ENCODE measurements at places on chromosomes 3 and 15.

- DNase-seq = no peak
Measured at GRCh38 chr15:45287390-45287956, 35.4 kb downstream of the SLC28A2 start.

GRCh38 chr15:100434038-100434437, 92.3 kb upstream of the ADAMTS17 start:
- DNase-seq = no peak

GRCh38 chr3:139292192-139292591, 51.6 kb upstream of the MRPS22 start:
- no peak for DNase-seq

- no peak for DNase-seq
Measured at GRCh38 chr15:34275721-34276120, 50.9 kb downstream of the EMC4 start.

DNA sequence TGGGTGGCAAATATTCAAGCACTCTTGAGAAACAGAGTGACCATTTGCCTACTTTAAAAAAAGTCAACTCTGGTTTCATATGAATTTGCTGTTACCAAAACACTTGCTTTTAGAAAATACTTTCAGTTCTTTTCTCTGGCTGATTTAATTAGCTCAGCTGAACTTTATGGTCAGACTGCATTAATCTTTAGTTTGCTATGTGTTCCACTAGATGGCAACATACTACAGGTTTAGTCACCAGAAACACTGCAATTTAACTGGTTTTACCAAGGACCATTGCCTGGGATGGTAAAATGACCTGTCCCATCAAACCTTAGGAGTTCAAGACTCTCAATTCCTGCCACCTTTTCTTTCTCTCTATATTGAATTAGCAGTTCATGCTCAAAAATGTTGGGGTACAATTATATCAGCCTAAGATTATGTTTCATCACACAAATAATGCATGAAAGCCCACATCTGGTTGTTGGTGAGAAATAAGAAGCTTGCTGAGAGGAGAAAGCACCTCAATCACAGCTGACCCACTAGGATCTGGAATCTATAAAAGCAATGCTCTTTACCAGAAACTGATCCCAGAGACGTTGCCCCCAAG, 14.2 kb downstream of the EIF4E3 start:
- DNase-seq = peak; percentile 63

DNA sequence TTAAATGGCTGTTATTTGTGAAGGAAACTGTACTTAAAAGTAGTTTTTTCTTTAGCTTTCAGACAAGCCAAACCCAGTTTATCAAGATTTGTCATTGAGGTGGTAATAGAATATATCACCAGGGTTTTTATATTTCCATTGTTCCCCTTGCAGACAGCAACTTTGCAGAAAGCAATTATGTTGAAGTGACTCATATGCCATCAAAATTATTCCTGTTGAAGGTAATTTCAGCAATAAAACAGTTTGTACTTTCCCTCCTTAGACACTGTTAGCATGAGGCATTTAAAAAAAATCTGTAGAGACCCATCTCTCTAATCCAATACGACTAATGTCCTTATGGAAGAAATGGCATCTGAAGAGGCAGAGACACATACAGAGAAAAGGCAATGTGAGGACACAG, 219.0 kb downstream of the NFKBIZ start:
- no peak for DNase-seq

- DNase-seq = no peak
Measured at GRCh38 chr3:74523811-74524210, 90.6 kb downstream of the CNTN3 start.

- no peak for DNase-seq
Measured at GRCh38 chr15:100529556-100529955, 806 bp upstream of the CERS3 start.

DNA sequence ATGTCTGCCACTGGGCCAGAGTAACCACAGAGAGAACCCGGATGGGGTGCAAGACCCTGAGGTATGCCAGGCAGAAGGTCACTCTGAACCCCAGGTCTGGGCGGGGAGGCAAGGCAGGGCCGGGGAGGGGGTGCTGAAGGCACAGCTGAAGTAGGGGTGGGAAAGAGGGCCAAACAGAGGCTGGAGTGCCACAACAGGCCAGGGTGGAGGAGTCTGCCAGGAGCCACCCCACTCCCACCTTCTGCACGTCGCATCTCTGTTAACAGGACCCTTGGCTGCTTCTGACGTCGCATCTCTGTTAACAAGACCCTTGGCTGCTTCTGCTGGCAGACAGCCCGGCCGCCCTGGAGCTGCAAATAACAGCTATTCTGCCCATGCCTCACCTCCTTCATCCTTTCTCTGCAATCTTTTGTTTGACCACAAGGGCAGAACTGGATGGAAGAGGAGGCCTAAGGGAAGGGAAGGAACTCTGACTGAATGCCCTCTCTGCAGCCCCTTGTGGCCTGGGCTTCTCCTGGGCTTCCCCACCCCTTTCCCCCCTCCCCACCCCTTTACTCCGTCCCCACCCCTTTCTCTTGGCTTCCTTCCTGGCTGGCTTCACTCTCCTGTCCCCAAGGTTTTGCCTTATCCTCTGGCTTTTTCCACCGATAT, 20.6 kb upstream of the FBLN2 start:
- DNase-seq = no peak

DNA sequence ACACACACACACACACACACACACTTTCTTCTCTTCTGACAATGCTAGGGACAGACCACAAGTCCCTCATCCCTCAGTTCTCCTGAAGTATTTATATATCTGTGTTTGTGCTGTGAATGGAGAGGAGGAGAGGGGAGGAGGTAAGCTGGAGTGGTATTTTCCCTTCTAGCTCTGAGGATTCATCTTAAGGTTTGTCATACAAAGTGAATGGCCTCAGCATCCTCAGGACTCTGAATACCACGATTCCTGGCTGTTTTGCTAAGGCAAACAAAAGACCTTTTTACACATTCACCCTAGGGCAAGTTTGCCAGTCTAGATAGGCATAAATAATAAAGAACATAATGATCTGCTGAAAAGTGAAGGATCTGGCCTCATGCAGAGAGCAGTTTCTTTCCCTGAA, 65.7 kb upstream of the CHMP2B start:
- DNase-seq = no peak

- peak; percentile 80 for DNase-seq
Measured at GRCh38 chr3:82130046-82130445, 368.6 kb upstream of the GBE1 start.

- DNase-seq = no peak
Measured at GRCh38 chr15:67050062-67050461, 15.3 kb upstream of the SMAD3 start.

DNA sequence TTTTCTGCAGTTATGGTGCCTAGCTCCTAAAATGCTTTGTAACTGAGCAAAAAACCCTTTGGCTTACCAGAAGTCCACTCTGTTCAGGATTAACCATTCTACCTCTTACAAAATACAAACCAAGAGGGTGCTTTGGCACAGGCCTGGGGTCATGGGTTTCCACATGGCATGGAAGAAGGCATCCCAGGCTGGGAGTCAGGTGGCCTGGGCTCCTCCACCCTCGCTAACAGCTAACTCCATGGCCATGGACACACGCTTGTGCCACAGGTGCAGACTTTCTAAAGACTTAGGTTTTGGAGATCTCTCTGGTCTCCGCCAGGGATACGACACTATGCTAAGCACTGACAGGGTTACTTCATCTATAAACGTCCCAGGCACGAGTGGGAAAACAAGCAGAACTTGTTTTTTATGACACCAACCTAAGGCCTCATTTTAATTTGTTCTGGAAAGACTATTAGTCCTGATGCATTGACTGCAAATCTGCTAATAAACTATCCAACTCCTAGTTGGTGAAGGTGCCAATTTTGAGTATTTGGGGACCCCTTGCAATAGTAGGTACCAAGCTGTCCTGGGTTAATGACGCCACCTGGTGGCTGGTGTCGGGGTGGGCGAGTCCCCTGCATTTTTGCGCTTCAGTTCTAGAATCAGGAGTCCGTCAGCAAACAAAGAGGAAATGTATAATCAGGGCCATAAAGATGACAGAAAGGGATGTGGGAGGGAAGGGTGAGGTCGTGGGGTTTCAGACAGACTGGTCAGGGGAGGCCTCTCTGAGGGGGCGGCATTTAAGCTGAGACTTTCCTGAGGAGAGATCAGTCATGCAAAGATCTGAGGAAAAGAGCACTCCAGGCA, 10.3 kb upstream of the ALDH1A3 start:
- DNase-seq = no peak

DNA sequence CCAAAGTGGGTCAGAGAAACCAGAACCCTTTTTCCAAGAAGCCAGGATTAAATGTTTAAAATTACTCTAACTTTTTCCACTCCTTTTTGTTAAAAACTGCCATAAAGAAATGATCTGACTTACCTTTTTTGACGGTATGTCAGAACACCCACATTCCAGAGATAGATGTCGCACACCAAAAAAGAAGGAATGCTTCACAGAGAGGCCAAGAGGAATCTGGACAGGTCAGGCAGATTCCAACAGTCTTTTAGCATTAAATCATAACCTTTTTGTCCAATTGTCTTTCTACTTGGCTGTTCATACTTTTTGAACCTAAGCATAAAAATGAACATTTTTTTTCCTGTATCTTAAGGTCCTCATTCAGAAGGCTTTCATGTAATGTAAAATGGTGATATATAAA, 846.9 kb downstream of the NSUN3 start:
- no peak for DNase-seq

GRCh38 chr3:184710870-184711492, 883 bp downstream of the MAGEF1 start:
- DNase-seq = no peak

DNA sequence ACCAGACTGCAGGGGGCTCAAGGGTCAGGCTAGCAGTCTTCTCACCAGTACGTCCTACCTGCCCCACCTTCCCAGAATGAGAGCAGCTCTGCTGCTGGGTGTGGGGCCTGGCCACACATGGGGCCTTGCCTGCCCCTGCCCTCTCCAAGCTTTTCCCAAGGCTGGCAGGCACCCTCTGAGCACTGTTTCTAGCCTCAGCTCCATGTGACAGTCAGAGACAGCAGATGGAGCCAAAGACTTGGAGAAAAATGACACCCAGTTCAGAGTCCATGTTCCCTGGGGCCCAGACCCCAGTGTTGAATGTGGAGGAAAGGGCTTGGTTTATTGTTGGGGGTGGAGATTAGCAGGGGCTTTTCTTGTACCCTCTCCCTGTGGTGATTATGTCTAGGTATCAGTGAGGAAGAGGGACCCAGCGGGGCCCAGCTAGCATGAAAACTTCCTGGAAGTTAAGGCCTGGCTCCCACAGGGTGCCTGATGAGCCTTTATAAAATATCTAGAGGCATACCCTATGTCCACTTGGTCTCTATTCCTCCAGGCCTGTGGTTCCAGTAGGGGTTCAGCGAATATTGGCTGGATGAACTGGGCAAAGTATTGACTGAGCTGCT, 153.8 kb downstream of the EEFSEC start:
- DNase-seq = no peak

DNA sequence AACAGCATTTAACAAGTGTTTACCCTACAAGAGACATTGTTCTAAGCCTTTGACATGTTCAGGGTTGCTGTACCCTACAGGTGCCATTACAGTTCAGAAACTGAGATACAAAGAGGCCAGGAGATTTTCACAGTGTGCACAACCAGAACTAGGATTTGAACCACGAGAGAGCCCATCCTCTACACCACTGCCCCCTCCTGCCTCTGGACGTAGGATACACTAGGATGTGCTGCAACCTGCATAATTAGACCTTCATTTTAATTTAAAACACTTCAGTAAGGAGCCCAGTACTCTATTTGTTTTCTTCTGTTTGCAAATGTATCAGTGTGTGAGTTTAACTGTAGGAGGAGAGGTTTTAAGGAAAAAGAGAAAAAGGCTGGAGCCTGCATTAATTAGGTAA, 123.1 kb upstream of the RARB start:
- DNase-seq = no peak

DNA sequence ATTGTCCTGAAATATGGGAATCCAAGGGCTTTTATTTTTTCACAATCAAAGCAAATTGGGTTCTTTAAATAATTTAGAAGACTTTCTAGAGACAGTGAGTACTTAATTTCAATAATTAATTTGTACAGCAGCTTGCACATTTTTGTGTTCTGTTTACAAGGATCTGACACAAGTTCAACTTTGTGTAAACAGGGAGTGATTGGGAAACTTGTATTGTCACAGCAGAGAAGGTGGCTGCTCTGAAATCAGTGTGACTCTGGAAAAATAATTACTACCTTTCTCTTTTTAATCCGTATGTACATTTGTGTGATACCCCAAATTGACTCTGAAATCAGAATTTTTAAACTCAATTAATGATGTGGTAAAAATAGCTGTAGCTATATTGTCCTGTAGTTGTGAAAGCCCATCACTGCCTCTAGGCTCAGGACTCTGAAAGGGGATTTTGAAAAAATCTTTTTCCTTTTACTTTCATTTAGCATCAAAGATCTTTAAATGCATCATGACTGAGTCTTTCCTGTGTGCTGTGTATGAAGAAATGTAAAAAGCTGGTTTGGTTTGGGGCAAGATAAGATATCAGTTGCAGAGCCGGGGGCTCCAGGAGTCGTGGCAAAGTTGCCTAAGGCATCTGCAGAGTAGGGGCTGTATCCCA, 45.1 kb downstream of the MFSD1 start:
- peak; percentile 10 for DNase-seq

DNA sequence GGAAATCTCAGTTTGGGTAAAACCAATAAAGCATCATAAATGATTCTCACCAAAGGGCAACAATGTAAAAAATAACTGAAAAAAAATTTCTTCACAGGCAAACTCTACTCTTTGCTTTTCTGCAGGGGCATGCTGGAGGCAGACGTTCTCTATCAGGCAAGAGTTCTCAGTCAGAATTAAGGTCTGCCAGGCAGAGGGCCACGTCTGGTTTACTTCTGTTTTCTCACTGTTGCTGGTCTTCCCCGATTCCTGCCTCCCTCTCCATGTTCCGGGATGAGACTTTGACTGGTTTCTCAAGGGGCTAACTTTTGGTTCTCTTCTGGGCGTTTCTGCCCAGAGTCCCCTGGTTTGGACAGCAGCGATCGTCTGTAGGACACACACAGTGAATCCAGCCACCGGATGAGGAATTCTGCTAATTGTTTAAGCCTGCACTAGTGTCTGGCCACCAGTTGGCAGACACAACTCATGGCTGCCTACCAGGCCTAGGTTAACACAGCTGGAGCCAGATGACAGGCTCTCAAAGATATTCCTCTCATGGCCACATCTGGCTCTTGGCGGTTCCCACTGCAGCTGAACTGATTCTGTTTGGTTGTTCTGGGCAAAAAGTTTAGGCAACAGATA, 273.1 kb downstream of the FOXP1 start:
- DNase-seq = peak; percentile 86

DNA sequence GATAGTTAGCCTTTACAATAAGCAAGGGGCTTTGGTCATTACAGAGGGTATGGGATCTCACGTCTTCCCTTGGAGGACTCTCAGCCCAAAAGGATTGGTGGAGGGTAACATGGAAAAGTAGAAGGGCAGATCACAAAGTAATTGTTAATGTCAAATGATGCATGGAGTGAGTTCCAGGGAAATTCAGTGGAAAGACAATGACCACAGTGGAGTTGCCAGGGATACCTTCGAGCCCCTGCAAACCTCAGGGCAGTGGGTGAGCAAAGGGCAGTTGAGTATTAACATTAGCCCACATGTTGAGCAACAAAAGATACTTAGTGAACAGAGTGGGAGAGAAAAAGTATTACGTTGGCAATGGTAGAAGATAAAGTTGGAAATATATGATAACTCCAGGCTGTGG, 593.4 kb upstream of the NR2F2 start:
- DNase-seq = no peak
